Stimulated activated CD8-positive, alpha-beta memory T cell treated with anti-CD3 and anti-CD28 coated beads, Interleukin-15, amount 100 ng/mL, for 24 hours (primary cell): ENCODE measurements at places on chromosomes 3 and 15.

DNA sequence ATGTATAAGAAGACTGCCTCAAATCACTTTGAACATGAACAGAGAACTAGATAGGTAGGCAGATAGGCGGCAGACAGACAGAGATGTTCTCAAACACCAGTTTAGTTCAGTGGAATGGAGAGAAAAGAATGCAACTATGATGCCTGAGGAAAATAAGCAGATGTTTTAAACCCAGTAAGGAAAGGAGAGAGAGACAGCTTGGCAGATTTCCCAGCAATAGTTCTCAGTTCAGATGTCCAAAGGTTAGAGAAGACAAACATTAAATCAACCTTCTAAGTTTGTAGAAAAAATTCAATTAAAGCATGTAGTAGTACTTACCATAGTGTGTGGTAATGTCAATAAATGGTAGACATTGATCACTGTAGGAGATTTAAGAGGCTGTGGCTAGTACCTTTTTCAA, 209.6 kb upstream of the PFN2 start:
- no peak for DNase-seq

GRCh38 chr3:36212251-36212650, 168.1 kb upstream of the STAC start:
- no peak for DNase-seq

- no peak for DNase-seq
Measured at GRCh38 chr3:181384970-181385369, 326.8 kb upstream of the SOX2 start.

- no peak for DNase-seq
Measured at GRCh38 chr15:84645496-84645895, 8.6 kb downstream of the WDR73 start.

DNA sequence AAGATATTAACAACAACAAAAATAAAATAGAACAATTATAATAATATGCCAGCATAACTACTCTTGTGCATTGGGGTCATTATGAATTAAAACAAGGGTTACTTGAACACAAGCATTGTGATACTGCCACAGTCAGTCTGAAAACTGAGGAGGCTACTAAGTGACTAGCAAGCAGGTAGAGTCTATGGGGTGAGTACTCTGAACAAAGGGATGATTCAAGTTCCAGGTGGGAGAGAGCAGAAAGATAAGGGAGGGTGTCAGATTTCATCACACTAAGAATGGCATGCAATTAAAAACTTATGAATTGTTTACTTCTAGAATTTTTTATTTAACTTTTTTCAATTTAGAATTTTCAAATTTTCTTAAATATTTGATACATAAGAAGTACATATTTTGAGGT, 754.4 kb upstream of the GOLIM4 start:
- no peak for DNase-seq

DNA sequence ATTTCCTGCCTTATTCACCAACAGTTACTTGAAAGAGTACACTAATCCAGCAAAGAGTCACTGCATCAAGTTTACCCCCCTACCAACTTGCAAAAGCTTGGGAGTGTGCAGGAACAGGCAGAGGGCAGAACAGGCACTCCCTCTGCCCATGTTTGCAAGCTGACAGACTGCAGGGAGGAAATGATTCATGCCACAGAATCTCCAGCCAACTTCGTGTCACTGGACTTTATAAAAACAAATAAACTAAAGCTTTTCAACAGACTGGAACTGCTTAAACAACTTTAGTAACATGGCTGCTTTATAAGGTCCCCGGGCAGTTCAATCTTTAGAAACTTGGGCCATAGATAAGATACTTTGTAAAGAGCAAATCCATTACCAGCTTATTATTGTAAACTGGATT, 129.5 kb downstream of the THRB start:
- DNase-seq, result no peak

GRCh38 chr15:91263632-91264531, 163.8 kb downstream of the SV2B start:
- no peak for DNase-seq

- DNase-seq, result no peak
Measured at GRCh38 chr15:89593018-89593417, 17.7 kb downstream of the TICRR start.

DNA sequence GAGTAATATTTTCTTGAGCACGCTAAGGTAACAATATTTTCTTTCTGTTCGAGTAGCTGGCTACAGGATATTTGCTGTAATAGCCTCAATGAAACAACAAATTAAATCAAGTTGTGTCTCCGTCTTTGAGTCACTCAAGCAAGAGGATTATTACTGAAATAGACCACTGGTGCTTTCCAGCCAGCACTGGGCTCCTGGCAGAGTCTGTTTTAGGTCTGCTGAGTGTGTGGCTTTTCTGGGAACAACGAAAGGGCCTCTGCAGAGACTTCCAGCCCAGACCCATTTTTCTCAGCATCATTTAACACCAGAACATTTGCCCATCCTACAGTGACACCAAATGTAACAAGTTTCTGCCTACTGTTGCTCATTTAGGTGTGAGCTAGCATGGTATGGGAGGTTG, 652.9 kb downstream of the MAGI1 start:
- no peak for DNase-seq

GRCh38 chr15:36748366-36749115, 169.1 kb downstream of the CDIN1 start:
- DNase-seq, result no peak

- DNase-seq, result no peak
Measured at GRCh38 chr3:157136647-157137387, 23.1 kb downstream of the CCNL1 start.

DNA sequence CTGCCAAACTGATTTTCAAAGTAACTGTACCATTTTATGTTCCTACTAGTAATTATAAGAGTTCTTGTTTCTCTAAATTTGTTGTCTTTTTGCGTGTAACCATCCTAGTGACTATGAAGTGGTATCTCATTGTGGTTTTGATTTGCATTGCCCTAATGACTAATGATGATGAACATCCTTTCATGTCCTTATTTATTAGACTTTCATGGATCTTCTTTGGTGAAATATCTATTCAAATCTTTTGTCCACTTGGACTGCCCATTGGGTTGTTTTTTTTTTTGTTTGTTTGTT, 3.6 kb downstream of the OXSR1 start:
- DNase-seq, result no peak

DNA sequence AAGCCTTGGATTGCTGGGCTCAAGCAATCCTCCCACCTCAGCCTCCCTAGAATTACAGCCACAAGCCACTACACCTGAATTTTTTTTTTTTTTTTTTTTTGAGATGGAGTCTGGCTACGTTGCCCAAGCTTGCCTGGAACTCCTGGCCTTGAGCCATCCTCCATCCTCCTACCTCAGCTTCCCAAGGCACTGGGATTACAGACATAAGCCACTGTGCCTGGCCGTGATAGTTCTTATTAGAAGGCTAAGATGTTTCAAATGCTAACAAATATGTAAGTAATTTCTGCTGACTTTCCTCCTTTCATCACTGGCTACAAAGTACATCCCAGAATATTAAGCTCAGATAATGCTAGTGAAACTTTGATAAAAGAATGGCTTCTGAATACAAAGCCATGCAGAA, 5.7 kb upstream of the SETMAR start:
- no peak for DNase-seq

DNA sequence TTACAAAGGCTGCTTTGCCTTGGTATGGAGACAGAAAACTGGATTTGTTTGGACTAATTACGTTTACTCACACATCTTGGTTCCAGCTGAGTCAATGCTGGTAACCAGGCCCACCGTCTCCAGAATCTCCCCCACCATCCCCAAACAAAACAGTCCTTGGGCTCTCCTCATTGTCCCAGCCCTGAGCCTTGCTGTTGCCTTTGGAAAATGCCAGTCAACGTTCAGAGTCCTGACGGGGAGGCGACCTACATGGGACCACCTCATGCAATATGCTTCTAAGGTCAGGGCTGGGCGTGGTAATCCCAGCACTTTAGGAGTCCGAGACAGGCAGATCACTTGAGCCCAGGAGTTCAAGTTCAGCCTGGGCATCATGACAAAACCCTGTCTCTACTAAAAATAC, 85.2 kb upstream of the IQSEC1 start:
- no peak for DNase-seq

DNA sequence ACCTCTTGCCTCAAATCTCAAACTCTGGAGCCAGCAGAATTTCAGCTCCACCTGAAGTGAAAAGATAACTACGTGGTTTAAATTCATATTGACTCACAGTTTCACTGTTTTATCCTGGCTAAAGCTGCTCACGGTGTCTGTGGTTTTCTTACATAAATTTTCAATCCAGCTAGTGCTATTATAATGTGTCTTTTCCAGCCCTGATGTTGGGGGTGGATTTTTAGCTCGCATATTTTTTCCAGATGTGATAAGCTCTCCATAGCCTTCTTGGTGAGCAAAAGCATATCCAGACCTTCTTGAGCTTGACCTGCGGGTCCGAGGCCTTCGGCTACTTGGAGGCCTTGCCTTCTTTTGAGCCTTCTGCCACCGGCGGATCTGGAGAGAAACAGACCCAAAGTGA, 239.3 kb downstream of the DTWD1 start:
- no peak for DNase-seq

- no peak for DNase-seq
Measured at GRCh38 chr3:141556034-141556433, 69.2 kb downstream of the RASA2 start.

DNA sequence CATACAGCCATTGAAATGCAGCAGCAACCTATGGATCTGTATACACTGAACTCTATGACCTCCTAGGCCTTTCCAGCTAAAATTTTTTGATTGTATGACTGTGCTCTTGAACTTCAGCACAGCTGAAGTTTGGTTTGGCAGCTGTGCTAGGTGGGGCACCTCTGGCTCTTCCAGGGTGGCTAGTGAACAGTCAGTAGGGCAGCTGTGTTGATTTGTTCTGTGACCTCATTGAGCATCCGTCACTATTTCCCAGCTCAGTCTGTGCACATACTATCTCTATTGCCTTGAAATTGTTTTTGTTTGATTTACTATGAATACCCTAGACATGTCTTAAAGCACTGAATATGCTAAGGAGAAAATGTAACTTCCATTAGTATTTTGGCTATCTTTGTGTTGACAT, 363.2 kb upstream of the NAALADL2 start:
- DNase-seq, result no peak

GRCh38 chr3:32910954-32911353, 40.5 kb upstream of the CCR4 start:
- no peak for DNase-seq

GRCh38 chr15:94083467-94084052, 147.8 kb upstream of the MCTP2 start:
- no peak for DNase-seq

DNA sequence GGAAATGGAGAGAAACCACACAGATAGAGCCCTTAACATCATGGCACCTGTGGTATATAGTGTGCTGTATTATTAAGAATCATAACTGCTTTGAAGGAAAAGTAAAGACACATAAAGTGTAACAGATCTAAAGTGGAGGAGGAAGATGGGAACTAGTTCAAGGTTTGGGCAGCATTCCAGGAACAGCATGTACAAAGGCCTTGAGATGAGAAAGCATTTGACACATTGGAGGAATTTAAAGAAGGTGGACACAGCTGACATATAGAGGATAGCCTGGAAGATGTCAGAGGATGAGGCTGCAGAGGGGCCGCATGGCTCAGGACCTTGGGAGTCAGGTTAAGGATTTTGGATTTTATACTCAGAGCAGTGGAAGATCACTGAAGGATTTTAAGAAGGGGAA, 39.0 kb downstream of the LRTM1 start:
- no peak for DNase-seq

GRCh38 chr3:25441234-25441856, 13.3 kb downstream of the RARB start:
- no peak for DNase-seq

DNA sequence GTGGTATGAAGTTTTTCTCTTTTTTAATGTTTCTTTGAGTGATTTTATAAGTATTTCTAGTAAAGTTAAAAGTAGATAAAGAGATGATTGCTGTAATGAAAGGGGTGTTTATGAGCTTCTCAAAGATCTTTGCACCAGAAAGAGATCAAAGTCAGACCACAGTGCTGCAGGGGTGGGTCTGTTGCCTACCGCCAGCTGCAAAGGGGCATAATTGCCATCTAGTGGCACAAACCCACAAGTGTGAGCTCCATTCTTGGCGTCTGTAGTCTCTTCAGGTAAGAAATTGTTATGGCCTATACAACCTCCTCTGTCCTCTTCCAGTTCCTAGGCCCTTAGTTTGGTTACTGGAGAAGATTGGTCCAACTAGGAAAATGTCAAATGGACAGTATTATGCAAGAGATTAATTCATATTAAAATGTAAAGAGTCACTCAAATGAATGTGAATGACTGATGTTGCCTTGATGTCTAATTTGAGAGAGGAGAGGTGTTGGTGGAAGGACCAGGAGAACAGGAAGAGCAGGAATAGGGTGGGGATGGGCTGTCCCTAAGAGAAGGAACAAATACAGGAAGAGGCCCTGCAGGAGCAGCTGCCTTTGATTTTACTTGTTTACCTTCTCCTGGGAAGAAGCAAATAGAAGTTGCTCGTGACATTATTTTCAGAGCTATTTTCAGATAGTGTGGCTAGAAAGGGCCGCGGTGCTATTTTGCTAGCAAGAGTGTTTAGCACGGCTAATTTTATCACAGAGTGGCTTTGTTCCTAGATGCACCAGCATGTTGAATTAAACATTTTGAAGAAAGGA, 53.0 kb upstream of the GSK3B start:
- no peak for DNase-seq
